GM12892 (cell line): ENCODE measurements at places on chromosomes 4 and X.

DNA sequence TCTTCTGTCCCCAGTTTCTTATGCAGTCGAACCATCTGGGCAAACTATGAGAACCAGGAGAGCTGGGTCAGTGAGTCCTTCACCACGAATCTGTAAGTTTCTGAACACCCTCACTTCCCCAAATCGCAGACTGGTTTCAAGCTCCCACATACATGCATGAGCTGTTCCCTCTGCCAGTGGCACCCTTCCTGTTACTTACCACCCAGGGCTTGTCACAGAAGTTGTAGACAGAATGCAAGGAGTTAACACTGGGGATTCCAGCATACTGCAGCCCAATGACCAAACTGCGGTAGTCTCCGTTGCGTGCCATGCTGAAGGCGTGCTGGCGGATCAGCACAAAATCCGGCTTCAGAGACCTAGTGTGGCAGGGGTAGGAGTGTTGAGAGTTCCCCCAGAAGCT lies 14.6 kb downstream of the SYN1 start:
- DNase-seq: no peak

GRCh38 chr4:185468999-185469398 lies 2.5 kb downstream of the CCDC110 start:
- DNase-seq: no peak

DNA sequence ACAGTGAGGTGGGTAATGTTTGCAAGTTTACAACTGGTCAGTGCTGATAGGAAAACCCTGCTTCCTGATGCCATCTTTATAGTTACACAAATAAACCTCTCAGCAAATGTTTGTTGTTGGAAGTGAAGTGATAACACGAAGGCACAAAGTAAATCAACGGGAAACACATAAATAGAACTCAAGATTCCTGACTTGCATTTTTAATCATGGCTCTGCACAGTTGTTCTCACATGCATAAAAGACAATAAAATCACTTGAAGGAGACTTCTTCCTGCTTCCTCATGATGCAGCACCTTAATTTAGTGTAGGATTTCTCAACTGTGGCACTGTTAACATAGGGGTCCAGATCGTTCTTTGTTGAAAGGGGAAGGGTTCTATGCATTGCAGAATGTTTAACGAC lies 907.7 kb downstream of the RAB28 start:
- DNase-seq: no peak

- DNase-seq: no peak
Measured at GRCh38 chr4:66307641-66308438, 637.6 kb upstream of the EPHA5 start.

DNA sequence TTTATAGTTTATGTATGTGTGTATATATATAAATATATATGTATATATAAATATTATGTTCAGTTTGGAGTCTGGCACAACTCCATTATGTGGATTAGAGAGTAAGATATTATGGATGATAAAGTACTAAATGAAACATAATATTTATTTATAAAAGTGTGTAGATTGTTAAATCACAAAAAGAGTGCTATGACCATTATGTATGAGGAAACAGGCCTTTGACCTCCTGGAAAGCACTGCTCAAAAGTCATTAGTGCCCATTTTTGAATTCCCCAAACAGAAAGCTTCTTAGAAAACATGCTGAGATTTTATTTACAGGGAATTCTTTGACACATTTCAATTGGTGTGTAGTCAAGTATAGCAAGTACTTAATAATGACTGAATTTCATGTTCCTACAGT lies 391.2 kb downstream of the UNC5C start:
- no peak for DNase-seq

DNA sequence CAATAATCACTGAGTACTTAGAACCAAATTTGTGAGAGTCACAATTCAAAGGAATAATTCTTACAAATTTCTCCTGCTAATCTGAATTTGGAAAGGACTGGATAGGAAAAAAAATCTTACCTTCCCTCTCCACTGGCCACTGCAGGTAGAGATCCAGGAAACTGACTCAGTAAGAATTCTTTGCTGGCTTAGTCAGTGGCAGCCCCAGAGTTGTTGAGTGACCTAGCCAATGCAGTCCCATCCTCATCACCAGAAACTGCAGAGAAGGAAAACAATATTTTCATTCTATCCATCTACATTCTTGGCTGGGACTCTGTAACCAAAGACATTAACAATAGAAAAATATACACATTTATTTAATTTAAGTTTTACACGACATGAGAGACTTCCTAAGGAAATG lies 572.0 kb downstream of the ADGRL3 start:
- no peak for DNase-seq

- no peak for DNase-seq
Measured at GRCh38 chr4:107792711-107793110, 32.0 kb upstream of the SGMS2 start.

DNA sequence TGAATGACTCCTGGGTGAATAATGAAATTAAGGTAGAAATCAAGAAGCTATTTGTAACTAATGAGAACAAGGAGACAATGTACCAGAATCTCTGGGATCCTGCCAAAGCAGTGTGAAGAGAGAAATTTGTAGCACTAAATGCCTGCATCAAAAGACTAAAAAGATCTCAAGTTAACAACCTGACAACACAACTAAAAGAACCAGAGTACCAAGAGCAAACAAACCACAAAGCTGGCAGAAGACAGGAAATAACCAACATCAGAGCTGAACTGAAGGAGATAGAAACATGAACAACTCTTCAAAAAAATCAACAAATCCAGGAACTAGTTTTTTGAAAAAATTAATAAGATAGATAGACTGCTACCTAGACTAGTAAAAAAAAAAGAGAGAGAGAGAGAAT lies 8.4 kb downstream of the CFAP299 start:
- no peak for DNase-seq

- DNase-seq: peak; percentile 19
Measured at GRCh38 chrX:54043541-54044125, 640 bp downstream of the PHF8 start.

GRCh38 chr4:104727643-104728042 lies 232.9 kb upstream of the CXXC4 start:
- no peak for DNase-seq

DNA sequence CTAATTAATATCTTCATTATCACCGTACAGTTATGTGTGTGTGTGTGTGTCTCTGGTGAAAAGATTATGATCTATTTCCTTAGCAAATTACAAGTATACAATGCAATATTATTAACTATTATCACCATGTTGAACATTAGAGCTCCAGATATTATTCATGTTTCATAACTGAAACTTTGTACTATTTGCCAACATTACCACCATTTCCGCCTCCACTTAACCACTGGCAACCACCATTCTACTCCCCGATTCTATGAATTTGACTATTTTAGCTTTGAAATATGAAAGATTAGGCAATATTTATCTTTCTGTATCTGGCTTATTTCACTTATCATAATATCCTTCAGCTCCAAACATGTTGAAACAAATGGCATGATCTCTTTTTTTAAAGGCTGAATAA lies 717.9 kb downstream of the ARAP2 start:
- DNase-seq: no peak

DNA sequence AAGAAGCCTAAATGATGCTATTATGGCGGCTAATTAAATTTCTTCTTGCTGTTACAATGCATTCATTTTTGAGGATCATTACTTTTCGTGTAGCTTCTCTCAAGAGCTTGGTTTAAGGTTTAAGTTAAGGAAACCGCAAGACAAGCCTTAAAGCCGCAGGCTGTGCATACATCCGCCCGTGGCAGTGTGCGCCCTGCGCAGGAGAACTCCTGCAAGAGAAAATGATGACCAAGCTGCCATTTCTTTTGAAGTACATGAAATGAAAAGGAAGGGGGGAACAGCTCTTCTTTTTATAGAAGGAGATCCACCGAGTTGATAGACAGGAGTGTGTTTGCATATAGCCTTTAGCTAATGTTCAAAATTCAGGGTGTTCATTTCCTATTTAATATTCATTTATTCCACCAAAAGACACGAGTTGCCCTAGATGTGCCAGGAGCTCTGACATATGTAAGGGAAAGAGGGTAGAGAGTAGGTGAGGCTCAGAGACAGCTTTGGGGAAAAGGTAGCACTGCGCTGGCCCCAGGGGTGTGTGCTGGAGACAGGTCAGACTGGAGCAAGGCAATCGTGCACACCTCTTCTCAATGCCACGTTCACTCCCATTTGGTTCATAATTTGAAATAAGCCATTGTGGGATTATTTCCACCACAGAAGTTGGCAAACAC lies 112.1 kb upstream of the LDB2 start:
- no peak for DNase-seq
